ENCODE measurements at places on chromosomes 2 and 18.

DNA sequence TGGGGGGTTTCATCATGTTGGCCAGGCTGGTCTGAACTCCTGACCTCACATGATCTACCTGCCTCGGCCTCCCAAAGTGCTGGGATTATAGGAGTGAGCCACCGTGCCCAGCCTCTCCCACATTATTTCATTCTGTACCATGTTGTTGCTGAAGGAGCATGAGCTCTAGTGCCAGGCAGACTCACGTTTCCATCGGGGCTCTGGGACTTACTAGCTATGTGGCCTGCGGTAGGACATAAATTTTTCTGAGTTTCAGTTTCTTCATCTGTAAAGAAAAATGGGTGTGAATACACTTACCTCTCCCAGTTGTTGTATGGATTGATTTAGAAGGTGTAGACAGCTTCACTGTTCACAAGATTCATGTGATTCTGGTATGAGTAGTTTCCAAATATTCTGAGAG lies 30.8 kb upstream of the CCL20 start:
- no peak for DNase-seq

GRCh38 chr2:17878281-17879136 lies at the start of gene KCNS3:
KCNS3 (plus strand) TSS chr2:17878667; CDS start chr2:17931009, 52,342 bp downstream.
- DNase-seq: peak; percentile 92

DNA sequence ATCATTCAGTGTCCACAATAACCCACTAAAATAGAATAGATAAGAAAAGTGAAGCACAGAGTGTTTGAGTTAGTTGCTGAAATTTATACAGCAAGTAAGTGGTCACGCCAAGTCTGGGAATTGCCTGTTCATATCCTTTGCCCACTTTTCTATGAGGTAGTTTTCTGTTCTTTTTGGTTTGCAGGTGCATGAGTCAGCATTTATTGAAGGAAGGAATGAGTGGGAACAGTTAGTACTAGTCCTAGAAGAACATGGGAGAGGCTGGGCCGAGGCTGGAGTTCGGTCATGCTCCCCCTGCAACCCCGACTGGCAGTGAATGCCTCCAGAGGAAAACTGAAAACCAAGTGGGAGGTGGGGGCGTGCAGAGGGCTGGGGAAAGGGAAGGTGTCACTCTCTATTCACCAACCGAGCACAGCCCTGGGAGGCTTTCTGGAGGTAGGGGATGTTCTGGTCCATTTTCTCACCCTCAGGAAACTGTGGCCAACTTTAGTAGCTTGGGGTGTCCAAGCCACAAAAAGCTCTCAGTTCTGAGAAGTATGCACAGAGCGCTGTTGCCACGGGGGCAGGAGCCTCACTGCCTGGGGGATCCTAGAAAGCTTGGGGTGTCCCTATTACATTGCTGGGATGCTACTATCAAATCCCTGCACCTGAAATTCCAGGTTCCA lies 41.4 kb downstream of the FOSL2 start:
- no peak for DNase-seq

DNA sequence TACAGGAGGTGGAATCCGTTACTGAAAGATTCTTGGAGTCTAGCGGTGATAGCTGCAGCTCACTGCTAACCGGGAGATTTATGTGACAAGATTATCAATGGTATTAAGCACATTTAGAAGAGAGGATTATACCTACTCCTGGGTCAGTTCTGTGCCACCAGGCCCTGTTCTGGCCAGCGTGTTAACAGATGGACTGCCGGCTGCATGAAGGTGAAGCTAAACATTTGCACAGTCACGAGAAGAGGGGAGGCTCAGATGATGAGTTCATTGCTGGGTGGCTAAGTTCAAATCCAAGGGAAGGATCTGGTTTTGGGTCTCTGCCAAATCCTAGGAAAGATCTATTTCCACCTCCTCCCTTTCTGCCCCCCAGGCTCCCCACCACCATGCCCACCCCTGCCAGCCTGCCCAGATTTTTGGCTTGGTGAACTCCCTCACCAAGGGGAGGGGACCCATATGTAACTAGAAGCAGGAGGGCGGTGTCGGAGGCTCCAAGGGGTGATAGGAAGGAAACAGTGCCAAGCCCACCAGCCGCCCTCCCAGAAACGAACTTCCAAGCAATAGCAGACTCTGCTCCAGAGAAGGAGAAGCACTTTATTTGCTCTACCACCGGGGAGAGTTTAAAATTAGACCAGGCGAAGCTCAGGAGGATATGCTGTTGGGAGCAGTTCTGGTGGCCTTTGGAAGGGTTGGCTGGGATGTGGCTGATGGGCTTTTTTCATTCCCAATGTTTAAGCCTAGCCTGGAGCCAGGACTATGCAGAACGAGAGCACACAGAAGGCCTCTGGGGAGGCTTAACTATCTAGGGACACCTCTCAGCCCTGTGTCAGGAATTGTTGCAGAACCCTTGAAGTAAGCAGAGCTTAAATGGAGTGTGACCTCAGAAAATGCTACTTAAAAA lies 200.5 kb downstream of the KLHL29 start:
- peak; percentile 18 for DNase-seq

DNA sequence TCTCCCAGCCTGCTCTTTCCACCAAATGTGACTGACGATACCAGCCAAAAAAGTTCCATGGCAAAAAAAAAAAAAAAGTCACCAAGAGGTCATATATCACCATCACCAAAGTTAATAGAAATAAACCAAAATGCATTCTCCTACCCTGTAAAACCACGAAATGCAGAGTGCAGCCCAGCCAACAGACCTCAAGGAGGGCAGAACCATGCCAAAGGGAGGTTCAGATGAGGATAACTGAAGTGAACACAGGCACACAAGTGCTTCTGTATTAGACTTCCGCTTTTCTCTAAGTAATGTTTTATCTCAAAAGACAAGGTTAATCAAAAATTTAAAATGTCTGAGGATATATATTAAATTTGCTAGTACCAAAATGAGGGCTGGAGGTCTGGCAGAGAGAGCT lies 5.5 kb downstream of the SERPINE2 start:
- DNase-seq: no peak

DNA sequence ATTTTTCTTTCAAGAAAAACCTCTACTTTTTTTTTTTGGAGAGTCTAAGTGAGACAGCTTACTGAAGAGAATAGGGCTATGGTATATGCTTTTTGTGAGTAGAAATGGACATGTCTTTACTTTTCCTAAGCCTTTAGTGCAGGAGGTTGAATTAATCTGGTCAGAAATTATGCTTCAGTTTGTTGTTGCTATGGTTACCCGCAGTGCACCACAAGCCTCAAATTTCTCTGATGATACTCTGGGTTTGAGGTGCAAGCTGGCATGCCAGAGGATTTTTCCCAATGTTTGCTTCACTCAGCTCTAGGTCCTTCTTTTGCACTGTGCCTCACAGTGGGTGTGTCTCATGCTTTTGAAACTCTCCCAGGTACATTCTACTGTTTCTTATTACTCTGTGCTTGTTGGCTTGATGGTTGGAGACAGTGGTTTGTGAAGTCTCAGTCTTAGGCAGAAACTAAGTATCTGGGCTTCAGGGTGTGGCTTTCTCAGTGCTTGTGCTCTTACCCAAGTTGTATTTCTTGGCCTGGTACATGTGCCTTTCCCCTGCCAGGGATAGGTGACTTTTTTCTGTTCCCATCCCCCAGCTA lies 278.3 kb downstream of the RBM43 start:
- DNase-seq: no peak

DNA sequence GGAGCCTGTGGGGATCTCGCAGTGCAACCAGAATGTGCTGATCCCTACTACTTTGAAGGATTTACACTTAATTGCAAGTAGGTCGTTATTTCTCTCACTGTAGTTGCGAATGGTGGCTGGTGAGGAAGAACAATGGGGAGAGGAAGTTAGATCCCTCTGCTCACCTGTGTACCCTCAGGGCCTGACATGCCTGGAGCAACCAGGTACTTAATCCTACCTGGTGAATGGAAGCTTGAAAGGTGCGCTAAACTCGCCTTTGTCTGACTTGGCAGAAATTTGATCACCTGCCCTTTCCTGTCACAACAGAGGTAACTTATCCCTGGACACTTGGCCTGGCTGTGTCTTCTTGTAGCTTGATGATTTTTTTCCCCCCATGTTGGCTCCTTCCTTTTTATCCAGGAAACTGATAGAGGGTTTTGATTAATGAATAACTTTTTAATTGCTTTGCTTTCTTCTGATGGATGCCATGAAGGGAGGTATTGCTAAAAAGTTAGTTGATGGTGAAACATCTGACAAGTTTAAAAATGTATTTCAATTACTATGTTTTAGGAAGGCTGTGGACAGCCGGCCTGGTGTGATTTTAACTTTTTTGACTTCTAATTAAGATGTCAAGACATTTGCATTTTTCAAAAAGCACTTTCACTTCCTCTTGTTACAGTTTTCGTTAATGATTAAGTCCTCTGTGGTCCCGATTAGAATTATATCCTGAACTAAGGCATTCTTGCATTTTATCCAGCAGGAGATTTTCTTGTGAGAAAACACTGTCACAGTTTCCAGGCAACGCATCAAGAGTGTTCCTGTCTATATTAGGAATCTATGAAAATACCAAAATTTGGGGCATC lies 9.2 kb downstream of the SGPP2 start:
- no peak for DNase-seq

DNA sequence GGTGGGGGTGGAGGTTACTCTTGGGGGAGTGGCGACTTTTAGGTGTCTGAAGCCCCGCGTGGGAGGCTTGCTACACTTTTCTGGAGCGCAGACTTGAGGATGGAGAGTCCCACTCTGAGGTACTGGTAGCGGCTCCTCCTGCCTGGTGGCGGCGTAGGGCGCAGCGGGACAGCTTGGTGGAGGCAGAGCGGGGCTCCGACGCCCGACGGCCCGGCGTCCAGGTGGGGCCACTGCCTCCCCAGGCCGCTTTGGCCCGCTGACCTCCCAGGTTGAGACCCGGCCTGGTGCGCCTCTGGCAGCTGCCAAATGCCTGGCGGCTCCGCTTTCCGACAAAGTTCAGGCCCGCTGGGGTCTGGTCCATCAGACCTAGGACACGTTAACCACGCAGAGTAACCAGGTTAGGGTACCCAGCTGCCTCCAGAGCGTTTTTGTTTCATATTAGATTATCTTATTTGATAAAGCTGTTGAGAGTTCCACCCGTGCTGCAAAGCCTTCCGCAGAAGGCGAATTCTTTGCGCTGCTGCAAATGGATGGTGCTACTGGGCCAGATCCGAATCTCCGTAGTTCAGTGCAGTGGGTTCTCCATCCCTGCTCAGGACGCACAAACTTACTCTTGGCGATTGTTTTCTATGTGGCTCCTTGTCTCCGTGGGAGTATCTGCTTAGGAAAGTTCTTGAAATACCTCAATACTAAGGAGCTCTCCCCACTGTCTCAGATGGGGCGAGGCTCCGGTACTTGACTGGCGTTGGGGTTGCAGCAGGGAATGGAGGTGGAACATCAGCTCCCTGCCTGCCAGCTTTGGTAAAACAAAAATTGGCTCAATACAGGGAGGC lies 405.9 kb downstream of the XIRP2 start:
- DNase-seq: peak; percentile 86

GRCh38 chr2:7015007-7015950 lies 98.1 kb downstream of the RNF144A start:
- DNase-seq: no peak

DNA sequence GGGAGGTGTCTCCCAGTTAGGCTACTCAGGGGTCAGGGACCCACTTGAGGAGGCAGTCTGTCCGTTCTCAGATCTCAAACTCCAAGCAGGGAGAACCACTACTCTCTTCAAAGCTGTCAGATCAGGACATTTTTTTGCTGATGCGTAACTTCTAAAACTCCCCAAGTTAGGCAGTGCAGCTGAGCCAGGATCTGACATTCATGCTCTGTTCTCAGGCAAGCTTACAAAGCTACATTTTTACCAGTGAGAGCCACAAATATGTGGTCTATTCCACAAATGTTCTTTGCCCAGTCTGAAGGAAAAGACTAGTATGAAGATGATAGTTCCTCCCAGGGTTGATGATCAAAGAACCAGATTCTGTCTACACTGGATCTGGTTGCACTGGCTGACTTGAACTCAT lies 184.1 kb downstream of the MTCL1 start:
- no peak for DNase-seq

GRCh38 chr2:102317715-102318114 lies 6.4 kb downstream of the IL1RL1 start:
- DNase-seq: no peak

GRCh38 chr2:3572620-3573019 lies 2.4 kb upstream of the RPS7 start:
- DNase-seq: no peak

DNA sequence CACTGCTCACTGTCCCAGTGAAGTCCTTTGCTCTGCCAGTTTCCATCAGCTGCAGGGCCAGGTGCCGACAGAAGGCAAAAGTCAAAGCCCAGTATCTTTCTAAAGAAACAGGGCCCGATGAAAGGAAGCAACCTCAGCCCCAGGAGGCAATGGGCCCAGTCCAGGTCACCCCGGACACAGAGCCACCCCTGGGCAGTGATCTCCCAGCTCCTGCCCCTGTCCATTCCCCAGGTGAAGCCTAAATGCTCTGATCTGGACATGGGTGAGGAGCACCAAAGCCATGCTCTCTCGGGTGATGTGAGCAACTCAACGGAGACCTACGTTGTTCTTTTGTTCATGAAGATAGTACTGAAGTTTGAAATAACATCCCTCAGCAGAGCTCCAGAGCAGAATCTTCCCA lies 61.6 kb downstream of the HDAC4 start:
- DNase-seq: no peak

- no peak for DNase-seq
These were observed 41.3 kb downstream of the HDHD2 start for GRCh38 chr18:47108998-47109405.

- DNase-seq: peak; percentile 76
These were observed 1.4 kb downstream of the REEP1 start for GRCh38 chr2:86335865-86336674.

DNA sequence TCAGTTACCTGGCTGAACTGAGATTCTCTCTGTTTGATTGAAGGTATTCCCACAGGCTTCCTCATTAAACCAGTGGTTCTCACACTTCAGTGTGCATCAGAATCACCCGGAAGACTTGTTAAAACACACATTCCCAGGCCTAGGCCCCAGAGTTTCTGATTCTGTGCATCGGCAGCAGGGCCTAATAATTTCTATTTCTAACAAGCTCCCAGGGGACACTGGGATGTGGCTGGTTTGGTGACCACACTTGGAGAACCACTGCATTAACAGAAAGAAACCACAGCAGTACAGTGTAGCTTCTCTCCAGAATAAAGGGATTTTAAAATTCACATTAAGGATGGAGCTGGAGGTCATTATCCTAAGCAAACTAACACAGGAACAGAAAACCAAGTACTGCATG lies 6.5 kb downstream of the MRO start:
- no peak for DNase-seq

Measured in osteoblast (primary cell).